ENCODE measurements at places on chromosomes 1 and 21.

DNA sequence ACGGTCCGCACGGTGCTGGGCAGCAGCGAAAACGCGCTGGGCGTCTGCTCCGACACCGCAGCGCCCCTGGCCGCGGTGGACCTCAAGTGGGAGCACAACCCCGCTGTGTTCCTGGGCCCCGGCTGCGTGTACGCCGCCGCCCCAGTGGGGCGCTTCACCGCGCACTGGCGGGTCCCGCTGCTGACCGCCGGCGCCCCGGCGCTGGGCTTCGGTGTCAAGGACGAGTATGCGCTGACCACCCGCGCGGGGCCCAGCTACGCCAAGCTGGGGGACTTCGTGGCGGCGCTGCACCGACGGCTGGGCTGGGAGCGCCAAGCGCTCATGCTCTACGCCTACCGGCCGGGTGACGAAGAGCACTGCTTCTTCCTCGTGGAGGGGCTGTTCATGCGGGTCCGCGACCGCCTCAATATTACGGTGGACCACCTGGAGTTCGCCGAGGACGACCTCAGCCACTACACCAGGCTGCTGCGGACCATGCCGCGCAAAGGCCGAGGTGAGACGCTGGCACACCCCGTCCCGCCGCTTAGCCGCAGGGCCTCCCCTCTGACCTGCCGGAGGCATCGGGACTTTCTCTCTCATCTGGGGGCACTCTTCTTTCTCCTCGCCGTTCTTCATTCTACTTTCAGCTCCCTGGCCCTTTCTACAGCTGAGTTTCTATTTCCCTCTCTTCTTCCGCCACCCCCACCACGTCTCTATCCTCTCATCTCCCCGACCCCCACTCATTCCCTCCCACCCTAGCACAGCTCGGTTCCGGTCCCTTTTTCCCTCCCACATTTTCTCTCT lies 1.0 kb downstream of the NPR1 start:
- no peak for DNase-seq

DNA sequence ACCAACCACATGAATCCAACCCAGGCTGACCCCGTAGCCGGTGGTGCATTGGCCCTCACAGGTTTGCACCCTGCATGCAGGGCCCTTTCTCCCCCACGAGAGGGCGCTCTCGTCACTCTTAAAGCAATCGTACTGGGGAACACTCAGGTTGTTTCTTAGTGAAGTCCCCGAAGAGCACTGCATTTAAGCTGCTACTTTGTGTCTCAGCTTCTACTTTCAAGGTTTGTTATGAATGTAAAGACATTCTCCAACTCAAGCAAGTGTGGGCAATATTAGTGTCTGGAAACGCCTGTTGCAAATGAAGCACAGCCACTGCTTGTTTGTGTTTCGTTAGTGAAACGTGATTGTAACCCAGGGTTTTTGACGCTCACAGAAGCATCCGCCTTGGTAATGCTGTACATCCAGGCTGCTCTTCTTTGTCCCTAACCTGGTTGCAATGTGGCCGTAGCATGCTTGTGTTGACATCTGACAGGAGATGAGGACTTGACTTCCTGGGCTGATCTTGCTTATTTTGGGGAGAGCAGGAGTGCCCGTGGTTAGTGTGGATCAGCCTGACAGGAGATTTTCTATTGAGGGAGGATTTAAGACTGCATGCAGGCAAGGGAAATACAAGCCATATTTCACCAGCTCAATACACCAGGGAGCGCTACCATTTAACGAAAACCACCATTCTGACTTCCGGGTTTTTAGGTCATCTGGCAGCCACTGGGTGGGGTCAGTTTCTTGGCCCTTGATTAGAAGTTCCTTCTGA lies 79.8 kb downstream of the ST6GALNAC3 start:
- DNase-seq, result peak; percentile 51

DNA sequence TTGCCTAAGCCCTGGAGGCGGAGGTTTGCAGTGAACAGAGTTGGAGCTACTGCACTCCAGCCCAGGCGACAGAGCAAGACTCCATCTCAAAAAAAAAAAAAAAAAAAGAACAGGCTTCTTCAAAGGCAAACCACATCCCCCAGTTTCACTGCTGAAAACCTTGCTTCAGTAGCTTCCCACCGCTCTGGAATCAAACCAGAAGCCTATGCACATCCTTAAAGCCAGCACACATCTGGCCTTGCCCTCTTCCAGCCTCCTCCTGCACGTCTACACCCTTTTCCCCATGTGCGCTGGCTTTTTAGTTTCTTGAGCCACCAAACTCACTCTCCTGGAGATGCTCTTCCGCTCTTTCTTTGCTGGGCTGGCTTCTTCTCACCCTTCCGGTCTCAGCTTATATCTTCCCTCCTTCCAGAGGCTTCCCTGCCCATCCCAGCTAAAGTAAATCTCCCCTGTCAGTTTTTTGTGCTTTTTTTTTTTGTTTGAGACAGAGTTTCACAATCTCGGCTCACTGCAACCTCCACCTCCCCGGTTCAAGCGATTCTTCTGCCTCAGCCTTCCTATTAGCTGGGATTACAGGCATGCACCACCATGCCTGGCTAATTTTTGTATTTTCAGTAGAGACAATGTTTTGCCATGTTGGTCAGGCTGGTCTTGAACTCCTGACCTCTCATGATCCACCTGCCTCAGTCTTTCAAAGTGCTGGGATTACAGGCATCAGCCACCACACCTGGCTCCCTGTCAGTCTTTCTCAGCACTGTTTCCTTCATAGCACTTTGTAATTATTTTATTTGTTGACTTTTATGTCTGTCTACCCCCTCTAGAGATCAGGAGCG lies 42.0 kb upstream of the ID3 start:
- no peak for DNase-seq

- DNase-seq, result peak; percentile 87
Observed at GRCh38 chr1:940107-941014, 16.6 kb downstream of the SAMD11 start.

DNA sequence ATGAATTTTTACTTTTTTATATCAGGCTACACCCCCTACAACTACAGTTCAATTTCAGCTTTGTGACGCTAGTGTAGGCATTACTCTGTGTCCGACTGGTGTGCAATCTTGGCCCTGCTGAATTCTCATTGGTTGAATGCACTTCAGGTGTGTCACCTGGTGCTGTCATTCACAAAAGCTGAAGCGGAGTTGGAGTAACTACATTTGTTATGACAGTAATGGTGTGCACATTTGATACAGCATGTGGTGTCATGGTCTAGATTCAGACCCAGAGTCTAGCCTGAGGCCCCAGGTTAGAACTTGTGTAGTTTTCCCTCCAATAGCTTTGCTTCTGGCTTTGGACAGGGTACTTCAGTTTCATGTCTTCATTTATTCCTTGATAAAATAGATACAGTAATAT lies 88.7 kb downstream of the C1orf94 start:
- no peak for DNase-seq

DNA sequence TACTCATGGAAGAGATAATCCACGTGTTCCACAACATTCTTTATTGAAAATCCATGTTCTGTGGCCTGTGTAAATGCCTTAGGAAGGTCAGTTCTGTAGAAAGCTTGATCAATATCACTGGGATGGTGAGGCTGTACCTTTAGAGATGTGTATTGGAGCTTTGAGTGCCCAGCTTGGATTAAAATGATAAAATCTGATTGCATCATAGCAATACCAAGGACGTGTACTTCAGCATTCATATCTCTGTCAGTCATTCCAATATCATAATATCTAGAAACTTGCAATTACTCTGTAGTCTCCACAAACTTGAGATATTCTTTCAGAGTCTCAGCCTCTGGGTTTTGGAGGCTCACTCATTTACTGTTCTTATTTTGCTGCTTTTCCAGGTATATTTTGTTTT lies 31.6 kb downstream of the IFI44 start:
- no peak for DNase-seq

- no peak for DNase-seq
Observed at GRCh38 chr1:37720231-37721130, 28.2 kb downstream of the CDCA8 start.

- no peak for DNase-seq
Observed at GRCh38 chr1:10074852-10075730, 42.3 kb downstream of the UBE4B start.

DNA sequence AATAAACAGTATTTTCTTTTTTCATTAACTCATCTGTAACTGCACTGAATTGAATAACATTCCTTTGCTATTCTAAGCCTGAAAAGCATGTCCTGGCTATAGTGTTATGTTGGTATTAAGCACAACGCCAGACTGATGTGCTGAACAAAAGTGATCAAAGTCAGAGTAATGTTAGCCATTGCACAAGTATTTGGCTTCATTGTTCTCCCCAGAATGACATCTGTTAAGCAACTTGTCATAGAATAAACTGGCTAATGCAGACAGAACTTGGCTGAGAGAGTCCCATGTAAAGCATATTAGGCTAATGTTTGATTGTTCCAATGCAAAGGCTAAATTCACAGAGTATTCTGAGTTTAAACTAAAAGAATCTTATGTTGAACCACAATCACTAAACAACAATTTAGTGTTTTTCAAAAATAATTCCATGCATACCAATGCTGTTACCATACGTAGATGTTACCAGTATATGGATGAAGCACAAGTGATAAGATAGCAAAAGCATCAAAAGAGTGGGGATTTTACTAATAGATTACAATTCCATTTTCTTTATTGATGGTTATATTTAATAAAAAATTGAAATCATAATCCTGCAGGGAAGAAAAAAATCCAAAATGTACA lies 235.3 kb upstream of the DMRTA2 start:
- no peak for DNase-seq

- DNase-seq, result no peak
Observed at GRCh38 chr1:41656825-41657500, 172.5 kb upstream of the EDN2 start.

- DNase-seq, result no peak
Observed at GRCh38 chr1:75130865-75131564, 3.2 kb upstream of the LHX8 start.

- DNase-seq, result no peak
Observed at GRCh38 chr21:44345495-44345894, 6.3 kb upstream of the CFAP410 start.

- no peak for DNase-seq
Observed at GRCh38 chr1:57590978-57591377, 167.1 kb upstream of the DAB1 start.

- no peak for DNase-seq
Observed at GRCh38 chr1:151135433-151136385, 10.7 kb downstream of the SEMA6C start.

GRCh38 chr1:211751438-211751837 lies 76.0 kb upstream of the NEK2 start:
- no peak for DNase-seq

GRCh38 chr1:229105109-229105508 lies 165.8 kb upstream of the RAB4A start:
- DNase-seq, result no peak

DNA sequence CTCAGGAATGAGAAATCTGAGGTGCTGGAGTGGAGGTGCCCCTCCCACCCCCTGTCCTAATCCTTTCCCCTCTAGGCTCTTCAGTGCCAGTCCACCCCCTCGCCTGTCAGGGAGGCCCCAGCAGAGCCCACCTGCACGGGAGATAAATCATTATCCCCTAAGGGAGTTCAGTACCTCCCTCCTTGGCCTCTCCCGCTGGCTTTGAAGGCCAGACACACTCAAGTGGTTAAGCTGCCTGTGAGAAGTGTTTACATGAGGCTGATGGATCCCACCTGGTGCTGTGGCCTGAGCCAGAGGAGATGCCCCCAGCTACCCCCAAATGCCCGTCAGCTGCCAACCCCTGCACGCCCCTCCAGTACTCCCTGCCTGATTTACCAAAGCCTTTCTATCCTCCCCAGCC lies 3.7 kb downstream of the RSPO1 start:
- DNase-seq, result no peak

GRCh38 chr21:40373761-40374160 lies 473.2 kb downstream of the DSCAM start:
- no peak for DNase-seq

DNA sequence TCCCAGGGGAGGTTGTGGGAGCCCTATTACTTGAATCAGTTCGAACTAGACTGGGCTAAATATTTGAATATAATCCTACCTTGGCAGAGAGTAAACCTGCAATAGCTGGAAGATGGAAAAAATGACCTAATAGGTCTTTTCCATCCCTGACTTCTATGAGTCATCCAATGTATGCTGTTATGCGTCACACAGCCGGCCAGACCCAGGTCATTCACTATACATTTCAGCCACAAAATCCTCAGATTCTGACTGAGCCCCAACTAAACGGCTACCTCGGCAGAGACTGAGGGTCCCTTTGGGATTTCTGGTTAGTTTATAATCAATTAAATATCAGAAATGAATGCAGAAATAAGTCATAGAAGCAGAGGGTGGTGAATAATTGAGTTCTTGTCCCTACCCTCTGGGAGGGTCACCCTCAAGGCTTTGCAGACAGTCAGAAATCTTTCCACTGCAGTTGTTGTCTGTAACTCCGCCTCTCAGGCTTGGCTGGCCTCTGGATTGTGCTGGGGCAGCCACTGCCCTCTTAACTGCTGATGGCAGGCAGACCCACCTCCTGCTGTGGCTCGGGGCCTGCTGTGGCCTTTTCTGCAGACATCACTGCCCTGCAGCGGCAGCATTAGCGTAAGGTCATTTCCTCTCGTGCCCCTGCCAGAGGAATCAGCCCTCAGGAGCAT lies 240.5 kb downstream of the TGFB2 start:
- DNase-seq, result peak; percentile 98

DNA sequence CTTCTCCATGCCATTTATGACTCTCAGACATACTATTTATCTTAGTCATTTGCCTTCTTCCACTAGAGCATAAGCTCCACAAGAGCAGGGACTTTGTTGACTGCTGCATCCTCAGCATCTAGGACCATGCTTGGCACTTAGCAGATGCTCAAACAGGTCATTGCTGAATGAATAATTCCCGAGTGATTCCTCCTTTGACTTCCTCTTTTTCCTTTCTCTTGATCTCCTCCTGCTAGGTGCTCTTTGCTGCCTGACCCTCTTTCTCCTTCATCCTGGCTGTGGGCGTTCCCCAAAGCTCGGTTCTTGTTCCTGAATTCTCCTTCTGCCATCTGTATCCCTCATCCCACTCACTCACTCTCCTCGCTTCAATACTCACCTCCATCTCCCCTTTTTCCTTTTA lies 23.5 kb downstream of the SYT6 start:
- no peak for DNase-seq

- DNase-seq, result no peak
Observed at GRCh38 chr1:107536266-107536665, 395.4 kb downstream of the NTNG1 start.

- DNase-seq, result no peak
Observed at GRCh38 chr1:74145086-74145485, 52.9 kb downstream of the LRRIQ3 start.

- no peak for DNase-seq
Observed at GRCh38 chr1:78620666-78621065, 418 bp downstream of the IFI44L start.

DNA sequence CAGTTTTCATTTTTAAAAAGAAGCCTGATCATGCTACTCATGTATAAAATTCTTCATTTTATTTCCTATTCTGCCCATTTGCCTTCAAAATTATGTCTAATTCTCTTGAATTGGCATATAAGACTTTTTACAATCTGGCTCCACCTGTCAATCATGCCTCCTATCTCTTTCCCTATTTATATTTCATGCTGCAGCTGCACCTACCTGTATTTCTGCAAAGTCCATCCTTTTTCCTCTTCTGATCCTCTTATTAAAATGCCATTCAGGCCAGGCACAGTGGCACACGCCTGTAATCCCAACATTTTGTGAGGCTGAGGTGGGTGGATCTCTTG lies 30.6 kb upstream of the UAP1 start:
- no peak for DNase-seq
